WTC11 (cell line): ENCODE measurements at places on chromosomes 11 and 22. TPM values are rescaled to one million over a fixed set of nuclear protein-coding genes. Genes with fewer than 3 reads are reported as not detected.

DNA sequence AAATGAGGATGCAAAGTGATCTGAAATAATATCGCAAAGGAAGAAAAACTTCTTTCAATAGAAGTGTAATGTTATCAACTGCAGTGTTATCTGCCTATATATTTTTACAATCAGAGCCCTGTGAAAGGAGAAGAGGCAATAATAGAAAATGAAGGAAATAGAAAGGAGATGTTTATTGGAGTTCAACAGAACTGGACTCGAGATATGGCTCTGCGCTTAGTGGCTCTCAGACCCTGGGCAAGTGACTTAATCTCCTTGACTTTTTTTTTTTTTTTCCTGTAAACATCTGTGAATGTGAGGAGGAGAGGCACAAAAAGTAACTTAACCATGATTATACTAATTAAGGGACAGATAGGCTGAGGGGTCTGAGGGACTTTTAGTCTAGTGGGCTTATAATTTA, 18.9 kb downstream of the CNTF start:
- DNase-seq, result no peak

- DNase-seq, result no peak
These were observed 28.6 kb upstream of the BID start for GRCh38 chr22:17802822-17803221.

DNA sequence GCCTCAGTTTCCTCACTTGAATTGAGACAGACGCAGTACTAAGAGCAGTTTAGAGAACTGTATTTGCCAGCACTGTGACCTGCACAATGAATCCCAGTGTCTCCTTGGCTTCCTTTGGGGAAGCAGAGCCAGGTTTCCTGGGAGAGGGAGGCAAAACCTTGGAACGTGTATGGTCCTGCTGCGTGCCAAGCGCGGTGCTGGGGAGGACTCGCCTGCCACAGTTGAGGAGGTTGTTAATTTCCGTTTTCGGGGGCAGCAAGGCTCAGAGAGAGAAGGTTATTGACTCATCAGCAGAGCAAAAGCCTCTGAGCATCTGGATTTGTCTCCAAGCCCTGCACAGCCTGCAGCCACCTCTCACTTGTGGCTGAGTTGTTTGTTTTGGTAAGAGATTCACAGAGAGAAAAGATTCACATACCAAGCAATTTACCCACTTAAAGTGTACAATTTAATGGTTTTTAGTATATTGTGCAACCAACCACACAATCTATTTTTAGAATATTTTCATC, 10.8 kb downstream of the SYT12 start:
- DNase-seq, result no peak

- DNase-seq, result no peak
These were observed 63.9 kb upstream of the USP47 start for GRCh38 chr11:11777897-11778296.

The LPXN gene
- total RNA-seq, result 2.1 to 2.7 TPM (median 2.6 TPM) in 3 replicates

- peak; percentile 74 for DNase-seq
These were observed 10.7 kb downstream of the KRTAP5-5 start for GRCh38 chr11:1640076-1640946.

GRCh38 chr11:7524462-7525235, 10.8 kb downstream of the PPFIBP2 start:
- DNase-seq, result no peak

The SCGB1D2 gene
- total RNA-seq, result not detected in 3 replicates

DNA sequence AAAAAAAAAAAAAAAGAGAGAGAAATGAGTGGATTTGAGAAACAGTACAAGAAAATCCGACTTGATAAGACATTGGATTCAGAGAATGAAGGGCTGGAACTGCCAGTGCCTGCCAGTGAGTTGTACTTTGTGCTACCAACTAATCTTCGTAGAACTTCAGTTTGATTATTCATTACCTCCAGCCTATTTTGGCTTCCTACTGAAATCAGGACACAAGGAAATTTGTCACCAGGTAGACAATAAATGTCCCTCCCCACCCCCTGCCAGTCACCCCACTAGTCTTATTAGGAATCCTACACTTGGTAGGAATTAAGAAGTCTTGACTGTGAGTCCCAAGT, 21.4 kb upstream of the POLD3 start:
- DNase-seq, result no peak

- DNase-seq, result no peak
These were observed 264.6 kb upstream of the PLET1 start for GRCh38 chr11:112525270-112525669.

The TMA7B gene
- total RNA-seq, result not detected in 3 replicates

GRCh38 chr22:17744430-17744829, 29.8 kb downstream of the BID start:
- DNase-seq, result no peak

DNA sequence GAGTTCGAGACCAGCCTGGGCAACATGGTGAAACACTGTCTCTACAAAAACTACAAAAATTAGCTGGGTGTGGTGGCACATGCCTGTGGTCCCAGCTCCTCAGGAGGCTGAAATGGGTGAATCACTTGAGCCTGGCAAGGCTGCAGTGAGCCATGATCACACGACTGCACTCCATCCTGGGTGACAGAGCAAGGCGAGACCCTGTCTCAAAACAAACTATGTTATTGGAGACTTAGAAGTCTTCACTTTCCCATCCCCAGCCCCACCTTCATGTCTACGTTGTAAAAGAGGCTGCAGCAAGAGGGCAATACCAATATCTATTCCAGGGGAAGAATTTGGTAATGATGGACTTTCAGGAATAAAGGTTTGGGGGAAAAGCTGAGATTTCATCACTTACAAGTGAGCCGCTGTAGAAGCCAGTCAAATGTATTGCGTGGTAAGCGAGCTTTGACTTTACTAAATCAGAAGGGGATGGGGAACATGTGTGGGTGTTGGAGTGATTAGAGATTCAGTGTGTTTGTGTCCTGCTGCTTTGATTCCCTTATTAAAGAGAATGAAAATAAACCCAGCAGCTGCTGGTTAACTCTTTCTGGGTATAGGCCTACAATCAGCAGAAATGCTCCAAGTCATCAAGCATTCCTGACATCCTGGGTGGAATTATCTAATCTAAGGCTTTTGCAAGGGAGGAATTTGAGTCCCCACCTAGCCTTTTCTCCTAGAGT, 53.7 kb downstream of the UBASH3B start:
- DNase-seq, result no peak

DNA sequence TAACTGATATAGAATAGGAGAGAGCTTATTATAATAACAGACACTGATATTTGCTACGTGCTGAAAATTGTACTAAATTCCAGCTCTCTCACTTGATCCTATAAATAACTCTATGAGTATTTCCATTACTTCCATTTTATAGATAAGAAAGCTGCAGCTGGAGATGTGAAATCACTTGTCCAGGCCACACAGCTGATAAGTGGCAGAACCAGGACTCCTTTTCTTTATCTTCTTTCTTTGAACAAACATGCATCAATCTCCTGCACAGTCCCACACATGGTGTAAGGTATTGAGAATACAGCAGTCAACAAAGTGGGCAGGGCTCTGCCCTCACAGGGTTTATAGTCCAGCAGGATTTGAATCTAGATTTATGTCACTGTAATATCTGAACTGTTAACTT, 652.1 kb downstream of the NELL1 start:
- DNase-seq, result no peak

The TSSK2 gene
- total RNA-seq, result not detected in 3 replicates
